Suppressor macrophage (primary cell): ENCODE measurements at places on chromosomes 2 and 18.

DNA sequence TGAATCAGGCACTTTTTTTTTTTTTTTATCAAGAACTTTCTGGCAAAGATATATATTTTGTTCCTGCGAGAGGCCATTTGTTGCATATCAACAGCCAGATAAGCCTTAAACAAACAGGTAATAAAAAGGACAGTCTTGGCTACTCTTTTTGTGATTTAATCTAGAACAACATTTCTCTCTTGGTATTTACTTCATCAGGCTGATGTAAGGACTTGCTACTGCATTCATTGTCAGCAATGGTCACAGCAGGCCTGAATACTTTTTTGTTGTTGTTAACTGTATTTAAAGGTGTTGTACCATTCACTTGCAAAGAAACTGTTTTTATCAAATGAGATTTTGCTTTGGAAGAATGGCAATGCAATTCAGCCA is 683.8 kb downstream of the IRS1 start:
- DNase-seq, result no peak

DNA sequence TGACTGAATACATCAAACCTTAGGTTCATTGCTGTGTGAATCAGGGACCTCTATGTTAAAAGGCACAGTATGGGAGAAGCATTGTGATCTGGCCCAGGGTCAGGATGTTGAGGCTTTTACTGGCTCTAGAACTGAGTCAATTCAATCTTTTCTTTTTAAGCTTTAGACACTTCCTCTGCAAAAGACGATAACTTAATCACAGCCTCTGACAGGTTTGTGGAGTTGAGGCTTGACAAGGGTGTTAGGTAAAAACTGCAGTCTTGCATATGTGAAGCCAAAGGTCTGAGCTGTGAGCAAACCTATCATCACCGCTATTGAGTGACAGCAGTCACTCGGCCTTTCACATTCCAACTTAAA is 17.3 kb upstream of the ARHGAP25 start:
- DNase-seq, result no peak

DNA sequence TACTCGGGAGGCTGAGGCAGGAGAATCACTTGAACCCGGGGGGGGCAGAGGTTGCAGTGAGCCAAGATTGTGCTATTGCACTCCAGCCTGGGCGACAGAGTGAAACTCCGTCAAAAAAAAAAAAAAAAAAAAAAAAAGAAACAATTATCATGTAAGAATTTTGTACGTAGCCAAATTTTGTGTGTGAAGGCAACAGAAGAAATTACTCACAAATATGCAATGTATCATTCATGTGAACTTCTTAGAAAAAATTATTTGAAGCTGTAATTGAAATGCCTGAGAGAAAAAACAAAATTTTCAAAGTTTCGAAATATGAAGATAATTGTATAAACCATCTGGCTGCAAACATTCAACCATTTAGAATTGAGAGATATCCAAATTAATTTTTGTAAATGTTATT is 204.8 kb upstream of the PARD3B start:
- no peak for DNase-seq

DNA sequence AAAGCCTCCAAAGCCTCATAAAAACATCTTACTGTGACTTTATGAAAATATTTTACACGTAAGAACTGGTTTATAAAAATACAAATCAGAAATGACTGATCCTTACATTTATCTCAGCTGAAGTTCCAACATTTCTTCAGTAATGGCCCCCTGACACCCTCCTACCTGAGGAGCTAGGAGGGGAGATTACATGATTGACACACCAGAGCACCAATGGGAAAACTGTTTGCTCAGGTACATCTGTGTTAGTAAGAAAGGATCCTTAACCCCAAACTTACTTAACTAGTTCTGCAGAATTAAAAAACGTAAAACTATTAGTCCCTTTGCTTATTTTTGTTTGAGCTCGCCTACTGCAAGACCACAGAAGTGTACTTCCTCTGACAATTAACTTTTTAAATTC is 27.0 kb downstream of the ENOSF1 start:
- DNase-seq, result no peak

DNA sequence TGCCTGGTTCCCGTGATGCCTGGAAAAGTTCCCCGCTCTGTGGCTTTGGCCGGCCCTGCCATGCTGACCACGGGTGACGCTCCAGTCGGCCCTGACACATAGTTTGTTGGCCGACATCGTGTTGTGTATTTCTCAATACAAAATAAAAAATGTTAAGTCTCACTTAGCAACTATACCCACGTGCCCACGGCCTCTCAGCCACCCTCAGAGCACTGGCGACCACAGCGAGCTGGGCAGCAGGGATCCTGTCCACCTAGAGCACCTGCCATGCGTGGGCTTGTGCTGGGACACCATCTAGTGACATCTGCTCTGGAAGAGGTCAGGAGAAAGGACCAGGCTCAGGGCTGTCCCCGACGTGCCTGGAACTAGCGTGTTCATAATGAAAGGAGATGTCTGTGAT is 261.7 kb downstream of the HDAC4 start:
- no peak for DNase-seq

DNA sequence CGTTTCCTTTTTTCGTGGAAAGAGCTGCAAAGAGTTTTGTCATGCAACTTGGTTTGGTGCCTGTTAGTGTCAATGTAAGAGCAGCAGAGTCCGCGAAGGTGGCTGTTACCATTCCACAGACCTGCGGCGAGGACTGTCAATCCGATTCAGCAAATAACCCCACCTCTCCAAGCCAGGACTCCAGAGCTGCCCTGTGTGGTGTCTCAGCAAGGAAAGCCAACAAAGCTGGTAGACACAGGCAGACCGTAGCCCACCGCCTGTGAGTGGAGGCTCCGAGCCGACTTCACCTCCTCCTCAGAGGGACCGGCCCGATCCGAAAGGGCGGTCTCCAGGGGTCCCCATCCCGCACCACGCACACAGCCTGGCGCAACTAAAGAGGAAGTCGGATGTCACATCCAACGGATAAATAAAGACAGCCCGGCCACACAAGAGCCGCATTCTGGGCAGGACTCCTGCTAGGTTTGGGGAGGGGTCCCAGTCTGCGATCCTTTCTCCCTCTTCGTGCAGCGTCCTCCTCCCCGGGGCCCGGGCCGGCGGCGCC is 819 bp downstream of the ANKRD44 start:
- peak; percentile 66 for DNase-seq

DNA sequence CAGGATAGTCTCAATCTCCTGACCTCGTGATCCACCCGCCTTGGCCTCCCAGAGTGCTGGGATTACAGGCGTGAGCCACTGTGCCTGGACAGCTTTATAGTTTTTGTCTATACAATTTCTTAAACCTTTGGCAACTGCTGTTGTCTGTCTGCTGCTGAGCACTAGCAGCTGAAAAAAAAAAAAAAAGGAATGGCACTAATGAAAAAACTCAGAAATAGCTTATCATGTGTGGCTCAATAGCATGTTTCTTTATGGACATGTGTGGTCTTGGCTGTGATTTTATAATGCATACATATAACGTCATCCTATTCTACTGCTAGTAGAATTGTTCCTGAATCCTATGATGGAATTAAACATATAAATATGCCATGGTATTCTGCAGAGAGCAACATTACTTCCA is 231.2 kb downstream of the TPGS2 start:
- no peak for DNase-seq

GRCh38 chr2:1741851-1742250 is 2.5 kb downstream of the PXDN start:
- DNase-seq, result no peak

DNA sequence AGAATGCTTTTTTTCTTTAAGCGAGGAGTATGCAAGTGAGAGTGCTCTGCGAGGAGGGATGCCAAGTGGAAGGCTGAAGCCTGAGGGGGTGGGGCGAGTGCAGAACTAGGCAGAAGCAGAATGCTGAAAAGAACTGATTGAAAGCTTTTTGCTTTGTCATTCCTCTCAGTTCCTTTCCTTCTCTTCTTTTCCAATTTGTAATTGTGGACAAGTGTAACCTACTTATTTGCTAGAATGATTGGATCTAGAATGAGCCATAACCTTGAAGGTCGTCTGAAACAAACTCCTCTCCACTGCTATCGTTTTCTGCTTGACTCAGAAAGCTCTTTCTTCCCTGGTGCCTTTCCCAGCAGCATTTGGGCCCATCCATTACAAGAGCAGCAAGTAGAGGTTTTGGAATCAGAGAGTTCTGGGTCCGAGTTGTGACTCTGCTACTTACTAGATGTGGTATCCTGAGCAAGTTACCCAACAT is 115.3 kb downstream of the METTL8 start:
- DNase-seq, result no peak

- DNase-seq, result no peak
Measured at GRCh38 chr2:152415231-152415642, 80.3 kb downstream of the FMNL2 start.

DNA sequence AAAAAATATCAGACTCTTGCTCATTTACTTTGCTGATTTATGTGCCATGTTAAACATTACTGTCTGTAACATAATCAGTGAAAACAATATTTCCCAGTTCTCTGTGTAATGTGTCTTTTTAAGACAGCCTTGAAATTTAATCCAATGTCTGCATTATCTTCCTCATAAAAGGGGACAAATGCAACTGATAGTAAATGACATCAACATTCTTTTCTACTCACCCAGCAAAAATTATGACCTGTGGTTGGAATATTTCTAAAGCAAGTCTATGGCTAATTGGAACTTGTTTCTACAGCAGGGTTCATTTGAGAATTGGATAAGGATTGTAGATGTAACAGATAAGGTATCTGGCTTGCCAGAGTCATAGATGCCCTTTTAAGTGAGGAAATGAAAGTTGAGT is 34.8 kb downstream of the C1D start:
- no peak for DNase-seq

DNA sequence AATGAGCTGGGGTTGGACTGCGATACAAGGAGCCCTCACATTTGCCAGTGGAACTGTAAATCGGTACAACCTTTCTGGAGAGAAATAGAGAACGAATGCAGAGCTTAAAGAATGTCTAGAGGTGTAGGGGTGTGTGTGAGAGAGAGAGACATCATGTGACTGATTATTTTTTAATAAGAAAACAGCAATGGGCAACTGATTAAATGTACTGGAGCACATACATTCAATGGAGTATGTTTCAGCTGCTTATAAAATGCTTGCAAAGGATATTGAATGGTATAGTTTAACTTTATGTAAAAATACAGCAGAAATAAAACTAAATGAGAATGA is 391 bp upstream of the TMEM17 start:
- no peak for DNase-seq

- DNase-seq, result no peak
Measured at GRCh38 chr18:40109252-40110049, 1845.6 kb upstream of the PIK3C3 start.

DNA sequence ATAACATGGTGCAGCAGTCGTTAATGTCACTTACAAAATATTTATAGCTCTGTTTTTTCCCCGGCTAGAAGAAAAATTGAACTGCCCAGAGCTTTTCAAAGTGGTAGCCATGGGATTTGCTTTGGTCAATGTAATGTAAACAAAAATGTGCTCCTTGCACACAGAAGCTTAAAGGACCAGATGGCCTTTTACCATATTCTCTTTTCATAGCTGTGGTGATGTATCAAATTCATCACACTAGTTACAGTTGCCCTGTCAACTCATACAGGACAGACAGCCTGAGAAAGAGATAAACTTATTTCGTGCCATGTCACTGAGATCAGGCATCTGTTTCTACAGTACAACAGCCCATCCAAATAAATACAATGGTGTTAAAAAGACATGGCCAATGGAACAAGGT is 368.1 kb upstream of the CDH19 start:
- no peak for DNase-seq

- no peak for DNase-seq
Measured at GRCh38 chr2:22011048-22011447, 887.3 kb downstream of the TDRD15 start.
